ENCODE measurements at places on chromosomes 1 and 21.

DNA sequence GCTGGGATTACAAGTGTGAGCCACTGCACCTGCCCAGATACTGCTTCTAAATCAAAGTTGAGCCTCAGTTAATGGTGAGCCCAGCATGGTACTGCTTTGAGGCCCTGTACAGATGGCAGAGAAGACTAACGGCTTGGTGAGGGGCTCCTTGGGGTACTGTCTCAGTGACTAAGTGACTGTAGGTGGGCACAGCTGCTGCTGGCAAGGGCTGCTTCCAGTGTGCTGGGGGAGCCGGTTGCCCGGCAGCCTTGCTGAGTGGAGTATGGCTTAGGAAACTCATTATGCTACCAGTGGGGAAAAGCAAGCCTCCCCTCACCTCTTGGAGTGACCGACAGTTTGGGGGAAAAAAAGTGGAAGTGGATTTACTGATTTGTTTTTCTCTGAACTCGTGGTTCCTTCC lies 23.6 kb upstream of the ARHGEF10L start:
- DNase-seq = no peak

GRCh38 chr1:162397943-162398560 lies 13.9 kb downstream of the SH2D1B start:
- no peak for DNase-seq

GRCh38 chr1:41528726-41529605 lies 44.5 kb upstream of the EDN2 start:
- no peak for DNase-seq

- no peak for DNase-seq
These were observed 10.3 kb downstream of the FBXO28 start for GRCh38 chr1:224124220-224124619.

DNA sequence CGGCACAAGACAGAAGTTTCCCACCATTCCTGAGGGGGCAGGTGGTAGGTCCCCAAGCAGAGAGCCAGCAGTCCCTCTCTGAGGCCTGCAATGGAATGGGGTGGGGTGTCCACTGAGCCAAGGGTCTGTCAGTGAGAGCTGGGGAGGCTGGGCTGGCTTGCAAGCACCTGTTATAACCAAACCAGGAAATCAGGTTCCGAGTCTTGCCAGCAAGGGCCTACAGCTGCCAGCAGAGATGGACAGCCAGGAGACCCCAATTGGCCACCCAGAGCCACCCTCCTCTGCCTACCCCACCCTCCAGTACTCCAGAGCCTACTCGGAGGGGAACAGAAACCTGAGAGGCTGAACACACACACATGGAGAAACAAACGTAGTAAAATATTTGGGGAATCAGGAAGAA lies 32.2 kb downstream of the PSEN2 start:
- no peak for DNase-seq

GRCh38 chr1:88875595-88875994 lies 15.8 kb downstream of the GTF2B start:
- DNase-seq = no peak

DNA sequence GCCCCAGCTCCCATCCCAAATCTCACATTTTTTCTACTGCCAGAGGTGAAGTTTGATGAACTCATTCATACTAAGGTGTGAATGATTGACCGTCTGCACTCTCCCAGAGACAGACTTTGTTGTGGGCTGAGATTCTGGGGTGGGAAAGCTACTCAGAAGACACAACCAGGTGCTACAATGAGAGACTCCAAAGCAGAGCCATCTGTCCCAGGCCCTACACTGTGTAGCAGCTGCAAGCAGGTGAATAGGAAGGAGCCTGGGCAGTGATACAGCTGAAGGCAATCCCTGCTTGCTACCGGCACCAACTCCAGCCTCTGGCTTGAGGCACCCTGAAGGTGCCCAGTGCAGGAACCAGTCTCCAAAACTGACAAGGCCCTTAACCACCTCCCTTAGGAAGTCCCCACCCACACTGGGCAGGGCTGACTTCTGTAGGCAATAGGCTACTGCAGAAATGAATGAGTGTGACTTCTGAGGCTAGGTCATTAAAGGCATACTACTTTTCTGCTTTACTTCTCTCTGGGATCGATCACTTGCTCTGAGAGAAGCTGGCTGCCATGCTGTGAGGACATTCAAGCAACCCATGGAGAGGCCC lies 79.7 kb upstream of the RUNX3 start:
- DNase-seq = no peak

DNA sequence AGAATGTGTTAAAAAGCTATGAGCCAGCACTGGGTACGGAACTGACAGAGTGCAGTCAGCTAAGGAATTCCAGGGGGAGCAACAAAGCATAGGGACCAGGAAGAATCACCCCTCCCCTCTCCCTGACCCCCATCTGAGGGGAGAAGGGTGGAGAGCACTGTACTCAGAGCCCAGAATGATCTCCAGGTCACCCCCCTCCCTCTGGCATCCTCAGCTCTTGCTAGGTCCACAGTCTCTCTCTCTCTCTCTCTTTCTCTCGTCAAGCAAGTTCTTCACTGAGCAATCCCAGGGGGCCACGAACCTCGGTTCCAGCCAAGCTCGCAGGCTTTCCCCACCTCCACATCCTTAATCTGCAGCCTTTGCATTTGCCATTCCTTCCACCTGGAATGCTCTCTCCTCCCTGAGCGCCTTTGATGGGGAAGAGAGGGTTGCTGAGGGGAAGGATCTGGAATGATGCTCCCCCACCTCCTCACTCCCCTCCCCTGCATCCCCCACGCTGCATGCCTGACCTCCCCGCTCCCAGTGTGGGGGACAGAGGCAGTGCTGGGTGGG lies 6.7 kb upstream of the WASF2 start:
- no peak for DNase-seq

DNA sequence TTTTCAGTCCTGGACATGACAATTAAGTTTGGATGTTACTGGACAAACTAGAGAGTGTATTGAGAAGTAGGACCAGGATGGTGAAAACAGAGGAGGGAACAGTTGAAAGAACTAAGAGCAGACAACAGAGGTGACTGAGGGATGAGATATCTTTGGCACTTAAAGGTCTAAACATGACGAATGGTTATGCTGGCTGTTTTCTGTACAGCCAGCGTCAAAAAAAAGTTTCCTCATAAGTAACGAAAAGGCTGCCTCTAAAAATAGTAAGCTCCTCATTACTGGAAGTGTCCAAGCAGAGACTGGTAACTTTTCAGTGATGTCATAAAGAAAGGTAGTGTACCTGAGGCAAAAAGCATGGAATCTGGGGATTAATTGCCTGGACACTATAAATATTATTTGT lies 35.2 kb upstream of the AK4 start:
- no peak for DNase-seq

- DNase-seq = no peak
These were observed 311.0 kb downstream of the HLX start for GRCh38 chr1:221190249-221190648.

GRCh38 chr1:161781995-161782394 lies 15.9 kb downstream of the ATF6 start:
- DNase-seq = no peak

GRCh38 chr1:214444182-214444939 lies 107.0 kb downstream of the PTPN14 start:
- DNase-seq = no peak

DNA sequence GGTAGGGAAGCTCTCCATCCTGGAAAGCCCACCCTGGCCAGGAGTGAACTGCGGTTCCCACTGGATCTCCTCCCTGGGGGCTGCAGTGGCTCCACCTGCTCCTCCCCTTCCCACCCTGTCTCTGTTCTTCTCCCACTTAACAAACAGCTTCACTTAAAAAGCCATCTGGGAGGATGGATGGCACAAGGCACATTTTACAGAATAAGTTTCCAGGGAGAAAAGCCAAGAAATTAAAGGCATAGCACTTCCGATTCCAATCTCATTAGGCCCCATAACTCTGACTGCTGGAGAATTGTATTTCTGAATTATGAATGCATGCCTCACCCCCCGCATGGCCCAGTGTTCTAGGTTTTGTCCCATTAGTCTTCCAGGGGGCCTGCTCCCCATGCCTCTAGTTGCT lies 718.3 kb downstream of the PTPRU start:
- DNase-seq = no peak

DNA sequence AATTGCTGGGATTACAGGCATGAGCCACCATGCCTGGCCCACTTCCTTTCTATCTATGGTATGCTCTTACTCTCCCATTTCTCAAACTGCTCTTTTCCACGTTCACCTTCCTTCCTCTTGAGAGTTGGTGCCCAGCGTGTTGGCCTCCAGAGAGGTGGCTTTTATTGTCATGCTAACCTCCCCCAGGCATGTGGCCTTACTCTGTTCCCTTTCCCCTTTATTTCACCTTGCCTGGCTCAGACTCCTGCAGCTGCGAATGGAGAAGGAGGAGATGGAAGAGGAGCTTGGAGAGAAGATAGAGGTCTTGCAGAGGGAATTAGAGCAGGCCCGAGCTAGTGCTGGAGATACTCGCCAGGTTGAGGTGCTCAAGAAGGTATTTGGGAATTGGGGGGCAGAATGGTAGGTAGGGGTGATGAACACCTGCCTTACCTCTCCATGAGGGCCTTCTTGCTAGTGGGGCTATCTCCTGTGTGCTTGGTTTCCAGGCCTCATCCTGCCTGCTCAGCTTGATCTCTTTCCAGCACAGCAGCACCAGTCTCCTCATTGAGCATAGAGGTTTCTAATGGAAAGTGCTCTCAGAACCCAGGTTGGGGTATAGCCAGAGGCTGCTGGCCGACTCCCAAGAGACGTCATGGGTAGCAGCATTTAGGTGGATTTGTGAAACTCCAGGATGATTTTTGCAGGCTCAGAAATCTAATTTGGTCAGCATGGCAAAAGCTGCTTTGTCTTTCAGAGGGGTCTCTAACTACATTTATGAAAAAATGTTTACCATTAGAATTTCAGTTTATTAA lies 13.2 kb upstream of the TUFT1 start:
- no peak for DNase-seq

DNA sequence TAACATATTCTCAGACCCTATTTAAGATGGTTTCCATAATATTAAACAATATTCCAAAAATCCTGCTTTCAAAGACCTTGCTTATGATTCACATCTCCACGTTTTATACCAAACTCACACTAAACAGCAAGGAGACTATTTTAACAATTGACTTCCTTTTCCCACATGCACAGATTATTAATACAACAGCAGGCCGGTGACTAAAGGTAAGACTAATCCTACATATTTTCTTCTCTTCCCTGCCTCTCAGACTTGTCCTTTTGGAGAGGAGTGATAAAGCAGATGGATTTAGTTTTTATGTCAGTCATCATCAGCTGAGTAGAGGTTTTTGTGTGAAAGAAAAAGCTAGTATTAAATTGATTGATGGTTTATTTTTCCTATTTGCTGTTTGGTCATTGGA lies 400.6 kb downstream of the NTNG1 start:
- no peak for DNase-seq

DNA sequence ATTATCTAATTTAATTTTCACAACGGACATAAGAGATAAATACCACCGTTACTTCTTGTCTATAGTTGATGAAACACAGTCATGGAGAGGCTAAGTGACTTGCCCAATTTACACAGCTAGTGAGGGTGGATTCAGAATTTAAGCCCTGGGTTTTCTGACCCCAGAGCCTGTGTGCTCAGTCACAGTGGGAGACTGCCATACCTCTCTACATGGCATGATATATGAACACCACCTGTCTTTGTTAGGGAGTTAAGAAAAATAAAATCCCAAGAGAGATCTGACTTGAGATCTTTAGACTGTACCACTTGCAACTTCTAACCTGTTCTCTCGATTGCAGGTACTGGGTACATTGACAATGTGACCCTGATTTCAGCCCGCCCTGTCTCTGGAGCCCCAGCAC lies 40.3 kb downstream of the LAMC2 start:
- no peak for DNase-seq

DNA sequence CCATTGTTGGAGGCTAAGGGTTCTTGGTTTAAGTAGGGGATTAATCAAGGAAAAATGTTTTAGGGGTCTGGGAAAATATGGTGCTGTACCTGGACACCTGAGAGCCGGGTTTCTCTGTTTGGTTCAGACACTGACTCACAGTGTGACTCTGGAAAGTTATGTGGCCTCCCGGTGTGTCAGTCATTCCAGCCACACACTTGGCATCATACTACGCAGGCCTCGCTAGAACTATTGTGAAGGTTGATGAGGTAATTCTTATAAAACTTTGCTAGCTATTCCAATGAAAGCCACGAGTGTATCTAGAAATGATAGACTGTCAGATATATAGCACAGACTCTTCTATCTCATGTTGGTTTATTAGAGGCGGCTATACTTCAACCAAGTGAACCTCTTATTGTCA lies 4.8 kb upstream of the CAMSAP2 start:
- DNase-seq = no peak

GRCh38 chr1:216142921-216143320 lies 280.3 kb downstream of the USH2A start:
- DNase-seq = no peak

DNA sequence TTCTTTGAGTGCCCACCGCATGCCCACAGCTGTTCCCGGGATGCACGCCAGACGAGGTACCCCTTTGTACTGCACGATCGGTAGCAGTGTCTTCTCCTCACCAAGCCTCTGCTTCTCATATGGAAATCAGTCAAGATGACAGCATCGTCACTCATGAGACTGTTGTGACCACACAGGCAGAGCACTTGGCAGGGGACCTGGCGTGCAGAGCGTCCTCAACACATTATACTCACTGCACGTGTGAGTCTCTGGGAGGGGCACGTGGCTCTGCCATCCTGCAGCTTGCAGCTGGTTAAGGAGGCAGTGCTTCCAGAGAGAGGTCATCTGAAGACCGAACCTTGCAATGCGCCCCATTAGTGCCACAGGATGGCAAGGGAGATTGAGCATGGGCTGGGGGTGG lies 266.8 kb downstream of the NPHP4 start:
- no peak for DNase-seq

DNA sequence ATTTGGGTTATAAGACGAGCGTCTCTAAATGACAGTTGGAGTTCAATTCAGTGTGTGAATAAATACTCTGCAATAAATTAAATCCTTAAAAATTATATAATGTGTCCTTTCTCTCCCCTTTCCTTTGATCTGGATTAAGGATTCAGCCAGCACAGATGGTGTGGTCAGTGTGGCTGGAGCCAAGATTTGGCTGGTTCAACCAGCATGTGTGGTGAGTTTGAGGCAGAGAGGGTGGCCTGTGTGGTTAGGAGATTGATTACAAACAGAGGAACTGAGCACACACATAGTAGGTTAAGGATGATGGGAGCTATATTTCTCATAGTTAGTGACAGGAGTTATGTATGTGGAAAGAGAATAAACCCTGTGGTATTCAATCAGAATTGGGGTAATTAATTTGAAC lies 14.2 kb upstream of the AMIGO1 start:
- DNase-seq = no peak

GRCh38 chr1:192826791-192827546 lies 18.1 kb downstream of the RGS2 start:
- DNase-seq = no peak

- no peak for DNase-seq
These were observed 378.9 kb upstream of the RUNX1 start for GRCh38 chr21:35428001-35428320.

DNA sequence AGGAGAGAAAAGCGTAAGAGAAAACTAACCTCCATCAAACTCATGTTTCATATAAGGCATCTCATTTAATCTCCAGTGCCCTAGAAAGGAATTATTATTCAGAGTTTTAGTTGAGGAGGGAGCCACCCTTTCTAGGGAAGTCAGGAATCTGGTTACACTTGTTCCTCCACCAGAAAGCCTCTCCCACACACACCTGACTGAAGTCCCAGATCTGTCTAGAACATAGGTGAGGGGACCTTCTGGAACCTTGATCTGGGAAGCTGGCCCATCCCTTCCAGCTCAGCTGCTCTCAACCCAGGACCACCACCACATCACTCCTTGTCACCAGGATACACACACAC lies 1.9 kb upstream of the DENND2D start:
- no peak for DNase-seq

- no peak for DNase-seq
These were observed 304.8 kb downstream of the USP25 start for GRCh38 chr21:16034446-16035190.

- DNase-seq = no peak
These were observed 164.6 kb upstream of the GJB5 start for GRCh38 chr1:34590211-34590623.
